ENCODE measurements at places on chromosomes 1 and 21. TPM values are rescaled to one million over a fixed set of nuclear protein-coding genes. Genes with fewer than 3 reads are reported as not detected.

DNA sequence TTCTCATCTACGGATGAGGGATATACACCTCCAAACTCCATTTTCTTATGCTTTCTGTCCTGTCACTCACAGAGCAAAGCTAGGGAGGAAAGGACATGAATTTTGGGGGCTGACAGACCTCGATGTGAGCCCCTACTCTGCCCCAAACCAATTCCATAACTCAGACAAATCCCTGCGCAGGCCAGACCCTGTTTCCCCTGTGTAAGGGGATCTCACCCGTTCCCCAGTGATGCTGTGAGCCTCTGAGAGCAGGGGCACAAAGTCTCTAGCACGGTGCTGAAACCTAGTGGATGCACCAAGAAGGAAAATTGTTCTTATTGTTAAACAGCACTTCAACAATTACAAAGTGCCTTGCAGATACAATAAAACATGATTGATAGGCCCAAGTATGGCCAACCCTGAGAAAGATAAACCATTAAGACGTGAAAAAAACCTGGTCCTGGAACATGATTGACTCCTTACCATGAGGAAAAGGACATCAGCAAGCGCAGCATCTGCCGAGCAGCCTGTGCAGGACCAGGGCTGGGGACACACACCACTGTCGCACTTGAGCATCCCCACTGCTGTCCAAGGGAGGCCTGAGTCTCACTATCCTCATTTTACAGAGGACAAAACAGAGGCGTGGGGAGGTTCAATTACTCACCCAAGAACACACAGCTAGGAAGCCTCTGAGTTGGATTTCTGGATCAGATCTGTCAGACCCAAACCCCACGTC, 137.8 kb downstream of the GLIS1 start:
- no peak overlapping the region for H3K27ac ChIP-seq
- H3K4me1 ChIP-seq, result no peaks in the 10 kb centered on the region
- DNase-seq, result no peak
- no peaks in the 10 kb centered on the region for H3K27me3 ChIP-seq

GRCh38 chr1:111786669-111787207, 31.0 kb downstream of the DDX20 start:
- H3K36me3 ChIP-seq, result no peaks in the 10 kb centered on the region
- no peak overlapping the region for H3K27ac ChIP-seq
- H3K27me3 ChIP-seq, result no peaks in the 10 kb centered on the region
- no peak overlapping the region for H3K4me3 ChIP-seq
- no peak for DNase-seq

Gene INAVA
- 17.8 TPM for polyA plus RNA-seq

Gene GORAB
- 8.6 TPM for polyA plus RNA-seq

Gene ADAMTS5
- 0.46 TPM for polyA plus RNA-seq
